ENCODE measurements at places on chromosomes 11 and 22. TPM values are rescaled to one million over a fixed set of nuclear protein-coding genes. Genes with fewer than 3 reads are reported as not detected.

DNA sequence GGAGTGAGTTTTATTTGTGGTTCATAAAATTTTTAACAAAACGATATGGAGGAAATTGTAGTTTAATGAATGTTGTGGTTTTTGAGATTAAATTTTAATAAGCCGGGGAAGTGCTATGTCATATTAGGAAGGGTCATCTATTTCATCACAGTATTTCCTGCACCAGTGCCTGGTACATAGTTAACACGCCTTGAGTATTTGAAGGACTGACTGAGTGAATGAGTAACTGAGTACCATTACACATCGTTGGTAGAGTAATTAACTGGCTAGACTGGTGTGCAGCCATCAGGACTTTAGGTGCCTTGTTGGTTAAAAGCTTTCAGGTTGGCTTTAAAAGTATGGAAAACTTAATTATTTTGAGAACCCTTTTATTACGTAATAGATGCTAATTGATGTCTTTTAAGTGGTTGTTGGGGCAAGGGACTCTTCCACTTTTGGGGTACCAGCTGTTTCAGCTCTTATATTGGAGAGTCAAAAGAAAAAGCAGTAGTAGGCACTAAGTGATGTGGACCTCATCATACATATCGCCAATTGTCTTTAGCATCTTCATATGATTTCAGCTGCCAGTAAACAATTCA, 101.8 kb downstream of the DDX10 start:
- no peak for DNase-seq

DNA sequence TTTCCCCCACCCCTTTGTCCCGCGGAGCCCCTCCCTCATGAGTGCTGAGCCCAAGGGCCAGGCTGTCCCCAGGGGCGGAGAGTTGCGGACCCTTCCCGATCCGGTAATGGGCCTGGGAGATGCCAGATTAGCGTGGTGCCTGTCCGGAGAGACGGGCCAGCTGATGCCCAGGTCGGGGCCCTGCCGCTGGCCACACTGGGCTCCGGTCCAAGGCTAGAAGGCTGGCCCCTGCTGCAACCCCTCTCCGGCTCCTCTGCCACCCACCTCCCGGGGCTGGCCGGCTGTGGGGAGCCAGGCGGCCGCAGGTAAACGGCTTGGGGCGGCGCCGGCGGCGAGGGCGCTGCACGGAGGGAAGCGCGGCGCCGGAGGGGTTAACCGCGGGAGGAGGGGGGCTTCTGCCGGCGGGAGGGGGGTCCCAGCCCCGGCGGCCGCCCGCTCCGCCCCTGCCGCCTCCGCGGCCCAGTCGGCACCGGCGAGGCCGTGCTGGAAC, at the start of gene KCNK4:
TSS of gene KCNK4 (plus strand) at position 41 of the 490 bp plus-strand sequence. CDS start 1,717 bp downstream, outside the sequence.
- no peak for DNase-seq

Gene LRP4
- 1.3 TPM for total RNA-seq

DNA sequence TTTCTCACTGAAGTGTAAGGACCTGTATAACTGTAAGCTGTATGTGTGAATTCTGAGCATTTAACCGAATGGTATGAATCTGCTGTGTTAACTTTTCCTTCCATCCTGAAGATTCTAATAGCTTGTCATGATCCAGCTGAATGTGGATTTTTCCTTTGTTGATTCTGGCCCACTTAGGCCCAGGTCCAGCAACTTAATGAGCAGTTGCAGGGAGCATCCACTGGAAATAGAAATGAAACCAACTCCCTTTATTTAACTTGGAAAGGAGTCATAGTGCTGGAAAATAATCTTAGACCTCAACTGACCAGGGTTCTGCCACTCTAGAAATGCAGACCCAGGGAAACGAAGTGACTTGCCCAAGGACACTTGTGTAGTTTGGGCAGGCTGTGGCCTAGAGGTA, 142.3 kb upstream of the MTNR1B start:
- peak; percentile 2 for DNase-seq

- DNase-seq, result peak; percentile 91
Measured at GRCh38 chr22:23282089-23282501, 101.8 kb downstream of the BCR start.

Gene MAML2
- 9.8 TPM for total RNA-seq

GRCh38 chr11:109390752-109391151, 31.2 kb upstream of the C11orf87 start:
- no peak for DNase-seq

GRCh38 chr11:77471558-77472193, 2.2 kb downstream of the PAK1 start:
- peak; percentile 5 for DNase-seq

Gene KRTAP5-7
- total RNA-seq, result 0.17 TPM

GRCh38 chr11:125946712-125947418, 1.0 kb downstream of the VSIG10L2 start:
- DNase-seq, result no peak

GRCh38 chr11:129331217-129331616, 44.4 kb upstream of the BARX2 start:
- DNase-seq, result peak; percentile 79

Gene SYT9
- total RNA-seq, result not detected

DNA sequence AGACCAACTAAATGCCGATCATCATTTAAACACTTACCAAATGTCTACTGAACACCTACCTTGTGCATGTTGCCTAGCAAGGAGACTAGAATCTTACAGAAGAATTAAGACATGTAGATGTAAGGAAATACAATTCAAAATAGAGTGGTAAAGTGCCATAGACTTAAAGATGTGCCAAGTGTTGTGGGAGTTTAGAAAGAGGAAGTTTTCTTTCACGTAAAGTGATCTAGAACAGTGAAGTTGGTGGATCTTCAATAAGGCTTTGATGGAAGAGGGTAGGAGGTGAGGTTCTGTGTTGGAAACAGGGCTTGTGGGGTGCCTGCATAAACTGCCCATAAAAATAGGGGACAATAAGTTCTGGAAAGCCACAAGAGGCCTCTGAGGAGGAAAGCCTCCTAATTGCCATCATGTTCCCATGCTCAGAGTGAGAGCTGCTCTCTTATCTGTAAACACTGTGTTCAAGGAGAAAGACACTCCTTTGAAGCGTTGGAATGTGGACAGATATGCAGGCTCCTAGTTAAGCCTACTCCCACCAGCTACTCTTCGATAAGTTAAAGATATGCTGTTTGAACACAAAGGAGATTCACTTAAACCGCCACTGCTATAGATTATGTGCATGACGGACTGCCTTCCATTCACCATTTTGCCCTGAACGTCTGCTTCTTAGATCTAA, 66.7 kb downstream of the HSD17B12 start:
- no peak for DNase-seq

Measured in fibroblast of lung (primary cell).